ENCODE measurements at places on chromosomes 12 and 14.

- no peak for DNase-seq
Measured at GRCh38 chr12:1213205-1213604, 222.2 kb downstream of the ERC1 start.

GRCh38 chr12:107660235-107660634 is 25.4 kb upstream of the PWP1 start:
- DNase-seq, result no peak

DNA sequence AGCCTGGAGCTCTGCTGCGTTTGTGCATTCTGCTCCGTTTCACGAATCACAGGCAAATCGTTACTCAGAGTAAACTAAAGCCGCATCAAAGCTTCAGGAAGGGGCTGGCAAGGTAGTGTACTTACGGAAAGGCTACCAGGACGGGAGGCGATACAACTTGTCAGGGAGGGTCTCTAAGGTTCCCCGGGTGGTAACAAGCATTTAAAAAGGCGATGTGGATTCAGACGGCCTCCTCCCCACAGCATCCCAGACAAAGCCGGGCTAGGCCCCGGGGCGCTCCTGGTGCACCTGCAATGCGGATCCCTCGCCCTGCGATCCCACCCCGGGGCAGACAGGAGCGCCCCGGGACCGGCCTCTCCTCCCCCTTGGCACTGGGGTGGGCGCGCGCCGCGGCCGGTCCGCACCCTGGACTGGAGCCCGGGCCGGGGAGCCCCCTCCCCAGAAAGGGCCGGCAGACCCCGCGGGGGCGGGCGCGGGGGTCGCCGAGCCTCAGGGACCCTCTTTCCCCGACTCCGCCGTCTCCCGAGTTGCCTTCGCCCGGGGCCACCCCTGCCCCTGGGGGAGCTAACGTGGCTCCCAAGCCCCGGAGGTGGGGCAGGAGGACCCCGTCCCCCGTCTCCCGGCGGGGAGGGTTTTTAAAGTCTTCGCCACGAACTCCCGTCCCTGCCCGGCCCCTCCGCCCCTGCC is 718 bp downstream of the CCDC92 start:
- DNase-seq, result peak; percentile 34

GRCh38 chr14:48350971-48351370 is 675.6 kb upstream of the MDGA2 start:
- no peak for DNase-seq

- peak; percentile 42 for DNase-seq
Measured at GRCh38 chr14:64880221-64881121, 764 bp upstream of the SPTB start.

DNA sequence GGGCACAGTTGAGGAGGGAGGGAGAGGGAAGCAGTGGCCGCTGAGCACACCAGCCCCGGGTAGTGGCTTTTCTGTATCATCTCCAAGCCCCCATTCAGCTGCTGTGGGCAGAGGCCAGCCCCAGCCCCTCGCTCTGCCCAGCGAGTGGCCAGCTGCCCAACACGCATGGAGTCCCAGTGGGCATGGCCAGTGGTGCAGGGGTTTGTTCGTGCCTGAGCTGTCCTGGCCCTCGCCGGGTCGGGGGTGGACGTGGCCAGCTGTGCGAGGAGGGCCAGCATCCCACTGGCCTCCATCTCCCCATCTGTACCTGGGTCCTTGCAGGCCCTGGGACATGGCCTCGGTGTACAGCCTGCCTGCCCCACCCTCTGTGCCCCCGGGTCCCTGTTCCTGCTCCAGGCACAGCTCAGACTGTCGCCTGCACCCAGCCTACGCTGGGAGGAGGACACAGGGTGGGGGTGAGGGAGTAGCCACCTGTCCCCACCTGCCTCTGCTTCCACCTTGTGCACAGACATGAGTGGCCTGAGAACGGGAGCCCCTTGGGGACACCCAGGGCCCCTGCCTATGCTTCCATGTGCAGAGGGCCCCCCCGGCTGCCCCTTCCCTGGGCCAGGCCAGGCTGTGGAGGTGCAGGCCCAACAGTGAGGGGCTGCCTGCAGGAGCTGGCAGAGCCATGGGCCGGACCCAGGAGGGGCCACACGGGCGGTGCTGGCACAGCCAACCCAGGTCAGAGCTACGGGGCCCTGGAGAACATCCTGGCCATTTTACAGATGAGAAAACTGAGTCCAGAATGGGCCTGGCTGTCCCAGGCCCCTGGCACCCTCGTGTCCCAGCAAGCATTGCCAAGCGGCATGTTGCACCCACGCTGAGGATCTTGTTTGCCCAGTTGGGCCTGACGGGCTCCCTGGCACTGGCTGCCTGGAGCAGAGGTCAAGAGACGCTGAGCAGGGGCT is 4.3 kb downstream of the INF2 start:
- no peak for DNase-seq
